Mesenteric fat pad (tissue), 1 donor: ENCODE measurements at places on chromosomes 5 and 9. TPM values are rescaled to one million over a fixed set of nuclear protein-coding genes. Genes with fewer than 3 reads are reported as not detected.

SAXO1 gene
- total RNA-seq = not detected

IL3 gene
- not detected for total RNA-seq

SLCO6A1 gene
- not detected for total RNA-seq

SHB gene
- total RNA-seq = 19.3 TPM

FAM200C gene
- 1.9 TPM for total RNA-seq

ODF2 gene
- 18.6 TPM for total RNA-seq

DND1 gene
- total RNA-seq = 1.00 TPM

DNA sequence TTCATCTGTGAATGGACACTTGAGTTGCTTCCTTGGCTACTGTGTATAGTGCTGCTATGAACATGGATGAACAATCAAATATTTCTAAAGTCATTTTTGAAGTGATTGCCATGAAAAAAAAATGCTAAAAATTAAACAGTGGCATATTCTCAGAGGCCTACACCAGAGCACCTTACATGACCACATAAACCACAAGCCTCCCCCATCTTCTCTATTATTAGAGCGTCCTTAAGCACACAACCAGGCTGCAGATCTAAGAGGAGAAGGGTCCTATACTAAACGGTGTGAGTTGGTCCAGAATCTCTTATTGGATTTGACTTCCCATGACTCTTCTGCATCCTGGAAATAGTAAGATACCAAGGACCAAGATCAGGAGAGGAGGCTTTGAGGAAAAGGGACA lies 34.3 kb downstream of the PCA3 start:
- no peak for DNase-seq

DNA sequence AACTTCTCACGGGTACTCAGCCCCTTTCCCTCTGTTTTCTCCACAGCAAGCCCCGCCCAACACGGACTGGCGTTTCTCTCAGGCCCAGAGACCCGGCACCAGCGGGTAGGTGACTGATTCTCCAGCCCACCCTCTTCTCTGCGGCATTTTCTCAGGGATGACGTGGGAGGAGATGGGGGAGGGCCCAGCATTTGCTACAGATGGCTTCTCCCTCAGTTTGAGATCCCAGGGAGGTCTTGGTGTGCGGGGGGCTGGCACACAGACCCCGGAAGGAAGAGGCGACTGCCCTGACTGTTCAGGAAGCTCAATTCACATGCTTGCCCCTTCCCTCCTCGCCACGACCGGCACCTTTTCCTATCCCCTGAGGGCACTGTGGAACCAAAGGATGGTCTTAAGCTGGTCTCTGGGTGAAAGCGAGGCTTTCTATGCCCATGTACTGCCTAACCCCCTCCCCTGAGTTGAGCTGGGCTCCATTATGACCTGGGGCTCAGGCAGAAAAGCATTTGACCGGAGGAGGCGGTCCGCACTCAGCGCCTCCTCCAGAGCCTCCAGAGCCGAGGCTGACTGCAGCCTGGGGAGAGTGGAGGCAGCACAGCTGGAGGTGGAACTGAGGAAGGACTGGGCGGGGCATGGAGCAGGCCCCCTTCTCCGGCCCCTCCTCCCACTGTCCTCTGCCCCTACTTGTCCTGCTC lies 6.0 kb downstream of the PCDHGC5 start:
- peak; percentile 74 for DNase-seq

DNA sequence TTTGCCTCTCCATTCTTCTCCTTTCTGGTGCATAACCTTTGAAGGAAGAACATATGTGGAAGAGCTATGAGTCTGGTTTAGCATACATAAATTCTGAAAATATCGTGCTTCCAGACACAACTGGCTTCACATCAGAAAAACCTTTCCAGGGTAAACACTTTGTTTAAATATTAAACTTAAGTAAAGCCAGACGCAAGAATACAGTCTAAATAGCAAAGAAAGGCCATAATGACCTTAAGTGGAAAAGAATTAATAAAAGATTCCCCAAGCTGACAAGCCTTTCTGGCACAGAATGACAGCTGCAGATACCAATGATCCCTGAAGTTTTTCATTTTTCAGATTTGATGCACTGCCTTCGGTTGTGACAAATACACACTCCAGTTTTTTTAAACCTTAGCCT lies 13.5 kb upstream of the TSSK1B start:
- DNase-seq = no peak

DNA sequence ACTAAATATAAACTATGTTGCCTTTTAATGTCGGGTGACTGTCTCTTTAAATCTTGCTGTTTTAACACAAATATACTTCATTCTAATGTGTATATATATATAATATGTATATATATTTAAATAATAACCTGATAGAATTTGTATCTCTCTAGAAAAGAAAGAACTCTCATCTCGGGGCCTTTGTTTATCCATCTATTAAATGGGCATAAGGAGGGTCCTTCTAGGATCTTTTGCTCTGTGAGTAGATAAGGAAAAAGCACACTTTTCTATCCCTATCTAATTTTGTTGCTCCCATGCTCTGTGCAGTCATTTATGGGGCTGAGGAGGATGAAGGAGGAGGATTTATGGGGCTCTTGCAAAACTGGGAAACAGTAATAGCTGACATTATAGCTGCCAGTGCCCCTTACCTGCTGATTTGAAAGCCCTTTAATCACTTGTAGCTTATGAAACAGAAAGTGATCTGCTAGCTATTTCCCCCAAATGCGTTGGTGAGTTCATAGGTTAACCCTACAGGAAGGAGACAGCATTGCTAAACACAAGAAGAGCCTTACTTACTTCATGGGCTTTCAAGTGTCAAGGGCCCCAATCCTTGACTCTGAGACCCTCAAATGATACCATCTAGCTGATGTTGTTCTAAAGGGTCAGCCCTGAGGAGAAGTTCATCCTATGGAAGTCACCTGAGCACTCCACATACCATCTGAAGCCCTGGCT lies 5.8 kb upstream of the PPARGC1B start:
- no peak for DNase-seq

- no peak for DNase-seq
Observed at GRCh38 chr9:93930070-93930469, 25.1 kb downstream of the BARX1 start.

DNA sequence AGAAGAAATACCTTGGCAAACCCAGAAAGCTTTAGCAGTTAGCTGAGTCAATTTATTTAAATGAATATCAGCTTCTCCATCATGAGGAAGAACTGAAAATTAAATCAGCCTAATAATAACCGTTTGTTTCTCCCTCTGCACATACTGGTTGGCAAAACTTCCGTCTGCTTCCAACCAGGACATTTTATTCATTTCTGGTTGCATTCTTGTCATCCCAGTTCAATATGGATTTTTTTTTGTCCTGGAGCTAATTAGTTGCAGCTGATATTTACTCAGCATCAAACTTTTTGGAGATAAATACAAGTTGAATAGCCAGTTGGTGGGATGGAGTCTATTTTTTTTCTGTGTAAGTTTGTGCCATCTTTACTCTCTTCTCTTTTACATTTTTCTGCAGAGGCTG lies 126.5 kb upstream of the GDNF start:
- no peak for DNase-seq

GRCh38 chr5:74679966-74680365 lies 5.1 kb upstream of the HEXB start:
- DNase-seq = no peak

DNA sequence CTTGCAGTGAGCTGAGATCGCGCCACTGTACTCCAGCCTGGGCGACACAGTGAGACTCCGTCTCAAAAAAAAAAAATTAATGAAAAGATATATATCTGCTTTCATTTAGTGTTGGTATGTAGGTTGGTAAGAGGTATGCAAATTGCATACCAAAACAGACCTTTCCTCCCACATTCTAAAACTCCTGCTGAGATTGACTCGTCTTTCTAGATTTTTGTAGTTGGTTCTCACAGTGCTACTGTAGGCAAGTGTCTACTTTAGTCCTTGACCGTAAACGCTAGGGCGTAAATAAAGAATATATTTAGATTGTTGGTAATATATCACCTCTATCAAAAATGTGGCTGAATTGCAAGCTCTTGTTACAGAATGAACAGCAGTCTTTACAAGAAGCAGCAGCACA lies 445.9 kb downstream of the CHSY3 start:
- no peak for DNase-seq

GRCh38 chr9:134296301-134297082 lies 29.8 kb upstream of the RXRA start:
- DNase-seq = no peak

DNA sequence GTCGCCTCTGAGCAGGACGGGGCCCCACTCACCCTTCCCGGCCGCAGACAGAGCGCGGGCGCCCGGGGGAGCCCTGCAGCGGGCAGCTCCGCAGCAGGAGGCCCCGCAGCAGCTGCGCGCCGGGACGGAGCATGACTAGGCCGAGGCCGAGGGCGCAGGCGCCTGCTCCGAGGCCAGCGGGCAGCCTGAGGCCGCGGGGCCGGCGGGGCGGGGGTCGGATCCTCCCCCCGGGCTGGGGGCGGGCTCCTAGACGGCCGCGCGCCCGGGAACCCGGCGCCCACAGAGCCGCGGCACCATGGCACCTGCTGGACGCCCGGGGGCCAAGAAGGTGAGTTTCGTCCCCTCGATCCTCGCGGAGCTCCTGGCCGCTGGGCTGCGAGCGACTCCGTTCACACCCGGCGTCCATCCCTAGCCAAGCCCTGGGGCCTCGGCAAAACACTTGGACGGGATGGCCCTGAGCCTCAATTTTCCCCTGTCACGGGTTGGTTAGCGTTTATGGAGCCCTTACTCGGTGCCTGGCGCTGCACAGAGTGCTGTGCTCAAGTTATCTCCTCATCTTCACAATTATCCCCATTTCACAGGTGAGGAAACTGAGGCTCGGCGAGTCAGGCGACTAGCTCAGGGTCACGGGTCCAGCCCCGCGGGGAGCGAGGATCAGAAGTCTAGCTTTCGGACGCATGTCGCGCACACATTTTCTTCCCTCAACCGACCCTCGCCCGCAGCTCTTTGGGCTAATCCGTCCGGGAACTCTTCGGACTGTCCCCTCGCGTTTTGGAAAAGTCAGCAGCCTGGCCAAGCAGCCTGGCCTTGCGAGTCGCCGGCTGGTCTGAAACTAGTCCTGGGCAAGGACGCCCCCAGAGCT lies at the start of the genes BHMT2 and DMGDH:
TSS of gene BHMT2 (plus strand) at position 280 of the 862 bp plus-strand sequence. CDS start at position 296, 16 bp downstream.
TSS of gene DMGDH (minus strand) at position 187 of the 862 bp plus-strand sequence. CDS start at position 133, 54 bp downstream.
- DNase-seq = no peak

GRCh38 chr5:60803712-60804111 lies 40.4 kb downstream of the ELOVL7 start:
- DNase-seq = no peak

GRCh38 chr9:117414220-117414905 lies 494 bp downstream of the ASTN2 start:
- no peak for DNase-seq

DNA sequence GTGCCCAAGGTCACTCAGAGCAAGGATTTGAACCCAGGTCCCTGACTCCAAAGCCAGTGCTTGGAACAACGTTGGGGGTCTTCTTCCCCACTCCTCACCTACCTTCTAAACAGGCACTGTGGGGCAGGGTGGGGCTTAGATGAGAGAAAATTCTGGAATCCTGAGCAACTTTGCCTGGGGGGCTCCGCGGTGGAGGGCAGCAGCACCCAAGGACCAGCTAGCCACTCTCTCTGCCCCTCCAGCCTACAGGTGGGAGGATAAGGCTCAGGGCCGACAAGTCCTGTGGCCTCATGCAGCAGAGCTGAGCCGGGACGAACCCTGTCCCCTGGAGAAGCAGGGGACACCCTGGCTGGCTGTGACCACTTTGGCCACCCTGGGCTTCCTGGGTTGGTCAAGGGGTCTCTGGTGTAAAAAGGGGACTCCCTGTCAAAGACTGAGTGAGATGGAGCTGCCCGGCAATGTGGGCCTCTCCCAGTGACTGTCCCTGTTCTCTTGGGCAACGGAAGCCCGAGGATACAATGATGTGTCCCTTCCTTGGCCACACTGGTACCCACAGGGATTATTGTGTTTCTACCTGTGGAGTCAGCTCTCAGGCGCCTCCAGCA lies 26.5 kb downstream of the CEL start:
- DNase-seq = no peak

DNA sequence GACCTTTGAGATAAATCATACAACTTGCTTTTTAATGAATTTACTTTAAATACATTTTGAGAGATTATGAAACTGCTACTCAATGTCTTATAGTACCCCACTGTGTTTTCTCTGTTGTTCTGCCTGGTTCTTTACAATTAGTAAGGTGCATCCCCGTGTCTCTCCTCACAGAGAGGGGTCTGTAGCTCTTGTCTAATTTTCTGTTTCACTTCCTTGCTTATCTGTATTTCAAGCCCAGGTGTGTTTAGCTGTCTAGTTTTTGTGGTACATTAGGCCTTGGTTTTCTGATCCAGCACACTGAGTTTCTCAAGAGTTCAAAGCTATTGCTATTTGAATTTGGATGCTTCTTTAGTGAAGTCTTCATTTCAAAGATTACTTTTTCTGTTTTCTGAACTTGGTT lies 105.1 kb downstream of the MAST4 start:
- DNase-seq = no peak

DNA sequence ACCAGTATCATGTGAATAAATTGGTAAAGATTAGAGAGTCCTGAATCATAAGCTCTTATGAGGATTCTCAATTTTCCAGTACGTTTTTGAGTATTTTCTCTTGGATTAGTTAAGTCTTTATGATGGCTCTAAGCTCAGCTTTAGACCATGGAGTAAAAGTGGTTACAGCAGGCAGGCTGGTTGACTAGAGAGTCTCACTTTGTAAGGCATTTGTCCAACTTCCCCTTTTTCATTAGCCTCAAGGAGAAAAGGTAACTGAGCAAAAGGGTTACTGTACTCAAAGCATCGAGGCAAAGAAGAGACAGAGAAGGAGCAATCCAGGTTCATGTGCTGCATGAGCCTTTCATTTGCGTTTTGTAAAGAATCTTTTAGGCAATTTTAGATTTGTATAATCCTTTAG lies 8.5 kb downstream of the NOP16 start:
- DNase-seq = no peak

DNA sequence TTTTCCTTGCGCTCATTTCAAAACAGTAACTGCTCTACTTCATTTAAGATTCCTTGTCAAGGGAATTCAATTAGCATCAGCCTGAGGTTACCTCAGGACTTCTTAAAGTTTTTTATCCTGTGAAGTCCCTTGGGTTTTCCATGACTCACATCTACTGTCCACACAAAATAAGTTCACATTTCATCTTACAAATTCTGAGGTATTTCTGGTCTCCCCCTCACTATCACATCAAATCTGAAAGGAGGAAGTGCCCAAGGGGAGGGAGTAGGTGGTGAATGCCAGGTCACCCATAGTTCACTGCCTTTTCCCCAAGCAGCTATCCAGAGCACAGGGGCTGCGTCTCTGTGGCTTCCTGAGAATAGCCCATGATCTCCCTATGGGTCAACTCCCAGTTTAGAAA lies 227.1 kb upstream of the NREP start:
- no peak for DNase-seq

DNA sequence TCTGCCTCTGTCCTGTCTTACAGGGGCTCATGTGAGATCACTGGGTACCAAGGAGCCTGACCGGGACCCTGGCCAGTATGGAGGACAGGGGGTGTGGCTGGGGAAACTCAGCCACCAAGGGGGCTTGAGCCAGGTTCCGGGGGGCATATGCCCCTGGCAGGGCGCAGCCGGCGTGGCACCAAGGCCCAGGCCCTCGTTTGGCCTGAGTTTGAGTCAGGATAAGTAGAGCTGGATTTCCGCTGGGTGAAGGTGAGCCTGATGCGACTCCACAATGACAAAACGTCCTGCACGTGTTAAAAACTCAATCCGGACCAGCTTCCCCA lies 616 bp upstream of the TSPAN17 start:
- no peak for DNase-seq
